ENCODE measurements at places on chromosomes 5 and 9. TPM values are rescaled to one million over a fixed set of nuclear protein-coding genes. Genes with fewer than 3 reads are reported as not detected.

KIF24 gene
- total RNA-seq, result 7.2 TPM

SLCO6A1 gene
- total RNA-seq, result not detected

BTNL8 gene
- not detected for total RNA-seq

OTULIN gene
- total RNA-seq, result 40.1 TPM

DIPK1B gene
- total RNA-seq, result 10.6 TPM

ARID3C gene
- 0.33 TPM for total RNA-seq

ORM2 gene
- 0.77 TPM for total RNA-seq

FIBCD1 gene
- total RNA-seq, result 16.3 TPM

SPTLC1 gene
- total RNA-seq, result 58.8 TPM
